ENCODE measurements at places on chromosomes 12 and 14. TPM values are rescaled to one million over a fixed set of nuclear protein-coding genes. Genes with fewer than 3 reads are reported as not detected.

Gene AEBP2
- total RNA-seq, result 42.9 TPM

Gene PLBD1
- 16.2 TPM for total RNA-seq

DNA sequence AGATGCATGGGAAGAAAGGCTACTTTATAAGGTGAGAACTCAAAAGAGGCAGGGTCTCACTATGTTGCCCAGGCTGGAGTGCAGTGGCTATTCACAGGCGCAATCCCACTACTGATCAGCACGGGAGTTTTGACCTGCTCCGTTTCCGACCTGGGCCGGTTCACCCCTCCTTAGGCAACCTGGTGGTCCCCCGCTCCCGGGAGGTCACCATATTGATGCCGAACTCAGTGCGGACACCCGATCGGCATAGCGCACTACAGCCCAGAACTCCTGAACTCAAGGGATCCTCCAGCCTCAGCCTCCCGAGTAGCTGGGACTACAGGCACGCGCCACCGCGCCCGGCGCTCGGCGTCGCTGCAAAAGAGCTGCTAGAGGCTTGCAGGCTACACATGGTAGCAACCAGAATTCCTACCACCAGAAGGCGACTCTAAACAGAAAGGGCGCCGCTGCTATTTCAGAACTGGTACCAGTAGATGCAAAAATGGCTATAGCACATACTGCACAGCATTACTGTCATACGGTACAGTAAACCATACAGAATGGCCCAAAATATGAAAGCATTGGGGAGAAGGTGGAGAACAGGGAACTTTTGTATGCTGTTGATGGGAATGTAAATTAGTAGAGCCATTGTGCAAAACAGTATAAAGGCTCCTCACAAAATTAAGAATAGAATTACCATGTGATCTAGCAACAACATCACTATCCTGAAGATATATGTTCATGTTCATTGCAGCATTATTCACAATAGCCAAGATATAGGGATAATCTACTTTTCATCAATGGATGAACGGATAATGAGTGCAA lies 1.2 kb upstream of the NEMF start:
- DNase-seq, result peak; percentile 83

DNA sequence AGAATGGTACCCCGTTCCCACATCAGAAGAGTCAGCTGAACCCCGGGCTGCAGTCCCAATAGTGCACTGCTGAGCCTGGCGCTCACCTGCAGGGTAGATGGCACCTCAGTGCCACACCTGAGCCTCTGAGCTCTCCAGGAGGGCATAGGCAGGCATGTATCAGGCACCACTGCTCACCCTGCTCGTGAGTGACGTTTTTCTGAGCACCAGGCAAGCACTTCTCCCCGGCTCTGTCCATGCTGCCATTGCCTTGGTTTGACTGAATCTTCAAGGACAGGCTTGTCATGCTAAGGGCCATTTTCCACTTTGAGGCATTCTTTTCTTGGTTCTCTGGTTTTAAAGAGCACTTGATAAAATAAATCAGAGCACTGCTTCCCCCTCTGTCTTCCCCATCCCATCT lies 161.6 kb upstream of the PRMT8 start:
- no peak for DNase-seq

DNA sequence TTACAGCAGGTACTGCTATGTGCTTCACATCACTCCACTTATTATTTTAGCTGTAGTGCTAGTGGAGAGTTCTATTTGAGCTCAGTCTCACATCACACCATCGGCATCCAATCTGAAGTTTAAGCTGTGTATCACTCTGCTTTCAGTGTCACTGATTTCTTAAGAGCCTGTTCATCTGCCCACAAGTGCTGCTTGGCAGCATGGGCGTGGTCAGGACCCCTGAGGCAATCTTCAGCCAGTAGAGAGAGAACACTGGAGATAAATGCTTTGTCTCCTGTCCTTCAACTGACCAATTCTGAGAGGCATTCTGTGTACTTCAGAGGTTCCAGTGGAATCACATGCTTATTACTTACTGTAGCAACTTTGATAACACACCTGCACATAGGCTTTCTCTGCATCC lies 728.8 kb downstream of the RPS29 start:
- no peak for DNase-seq

DNA sequence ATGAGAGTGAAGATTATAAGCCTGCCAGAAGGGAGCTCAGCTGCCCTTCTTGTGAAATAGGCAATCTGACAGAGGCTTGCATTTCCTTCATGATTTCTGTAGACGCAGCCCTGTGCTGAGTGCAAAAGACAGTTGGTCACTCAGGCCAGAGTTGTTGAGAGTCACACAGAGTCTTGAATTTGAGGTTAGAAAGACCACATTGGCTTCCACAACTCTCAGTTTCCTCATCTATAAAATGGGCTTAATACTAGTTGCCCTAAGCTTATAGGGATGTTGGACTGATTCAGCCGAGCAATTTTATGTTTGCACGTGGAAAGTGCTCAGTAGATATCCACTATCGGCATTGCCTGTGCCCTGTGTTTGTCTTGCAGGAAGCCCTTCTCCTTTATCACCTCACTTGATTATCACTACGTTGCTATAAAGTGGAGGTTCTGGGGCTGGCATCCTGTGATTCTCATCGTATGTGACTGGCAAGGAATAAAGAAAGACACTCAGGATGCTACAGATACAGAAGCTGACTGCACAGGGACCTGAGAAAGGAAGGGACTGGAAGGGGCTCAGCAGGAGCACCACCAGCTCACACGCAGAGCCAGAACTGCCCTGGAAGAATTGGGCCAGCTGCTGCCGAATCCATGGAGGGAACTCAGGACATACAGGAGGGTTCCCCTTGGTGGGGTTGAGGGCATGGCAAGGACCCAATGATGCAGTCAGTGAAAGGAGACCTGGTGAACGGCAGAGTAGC lies 19.8 kb upstream of the SERPINA4 start:
- DNase-seq, result no peak

DNA sequence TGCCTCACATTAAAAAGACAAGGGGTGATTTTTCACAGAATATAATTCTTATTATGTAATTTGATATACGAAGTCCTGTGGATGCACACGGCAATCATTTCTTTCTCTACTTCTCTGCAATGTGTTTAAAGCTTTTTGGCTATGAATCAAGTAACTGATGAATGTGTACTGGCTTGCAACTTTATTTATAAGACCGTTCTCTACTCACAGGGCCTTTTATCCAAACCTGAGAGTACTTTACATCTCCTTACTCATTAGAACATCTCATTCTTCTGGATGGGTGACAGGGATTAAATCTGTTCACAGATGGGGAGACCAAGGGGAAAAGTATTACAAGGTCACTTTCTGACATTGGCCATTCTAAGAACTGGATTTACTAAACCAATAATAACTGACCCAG lies 215.8 kb upstream of the DIO2 start:
- no peak for DNase-seq

Gene NINJ2
- 3.0 TPM for total RNA-seq

- DNase-seq, result no peak
Observed at GRCh38 chr12:96386794-96387193, 13.4 kb downstream of the CDK17 start.

- DNase-seq, result no peak
Observed at GRCh38 chr12:114442578-114442977, 36.6 kb upstream of the TBX5 start.

Gene ENDOU
- not detected for total RNA-seq

Gene MYF5
- total RNA-seq, result not detected

DNA sequence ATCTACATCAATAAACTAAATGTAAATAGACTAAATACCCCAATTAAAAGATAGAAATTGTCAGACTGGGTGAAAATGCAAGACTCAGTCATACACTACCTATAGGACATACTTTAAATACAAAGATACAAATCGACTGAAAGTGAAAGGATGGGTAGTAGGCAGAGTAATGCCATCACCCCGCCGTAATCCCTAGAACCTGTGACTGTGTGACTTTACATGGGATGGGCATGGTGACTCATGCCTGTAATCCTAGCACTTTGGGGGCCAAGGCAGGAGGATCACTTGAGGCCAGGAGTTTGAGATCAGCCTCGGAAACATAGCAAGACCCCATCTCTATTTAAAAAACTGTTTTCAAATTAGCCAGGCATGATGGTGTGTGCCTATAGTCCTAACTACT lies 2.6 kb upstream of the EVL start:
- DNase-seq, result no peak

Gene MANSC1
- 11.5 TPM for total RNA-seq

Gene EFCAB11
- total RNA-seq, result 8.7 TPM

DNA sequence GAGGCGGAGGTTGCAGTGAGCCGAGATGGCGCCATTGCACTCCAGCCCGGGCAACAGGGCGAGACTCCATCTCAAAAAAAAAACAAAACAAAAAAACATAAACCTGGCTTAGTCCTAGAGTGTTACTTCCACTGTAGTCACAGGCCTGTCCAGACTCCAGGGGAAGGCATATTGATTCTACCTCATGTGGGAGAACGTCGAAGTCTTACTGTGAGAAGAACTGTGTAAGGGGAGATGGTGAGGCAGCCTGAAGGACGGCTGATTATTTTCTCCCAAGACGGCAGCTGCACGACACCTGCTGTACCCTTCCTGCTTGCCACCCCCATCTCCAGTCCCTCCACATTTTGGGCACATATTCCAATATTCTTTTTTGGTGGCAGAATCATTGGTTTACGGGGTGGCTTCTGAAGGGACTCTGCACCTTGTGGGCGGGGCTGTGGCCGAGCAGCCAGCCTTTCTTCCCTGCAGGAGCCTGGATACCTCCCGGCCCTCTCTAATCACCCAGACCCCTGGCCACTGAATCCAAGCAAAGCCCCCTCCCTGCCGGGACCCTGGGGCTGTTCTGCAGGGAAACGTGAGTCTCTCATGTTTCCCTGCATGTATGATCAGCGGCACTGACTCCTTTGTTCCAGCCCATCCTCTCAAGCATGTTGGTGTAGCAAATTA lies 12.2 kb upstream of the KLC1 start:
- no peak for DNase-seq

- no peak for DNase-seq
Observed at GRCh38 chr12:44876544-44877410, 662 bp upstream of the NELL2 start.

- DNase-seq, result no peak
Observed at GRCh38 chr14:100241279-100241678, 2.3 kb downstream of the YY1 start.

Gene LALBA
- not detected for total RNA-seq

Gene OR11H7
- not detected for total RNA-seq

- no peak for DNase-seq
Observed at GRCh38 chr14:82029038-82029437, 495.4 kb upstream of the SEL1L start.

GRCh38 chr12:63276537-63277365 lies 125.8 kb upstream of the AVPR1A start:
- no peak for DNase-seq

Gene PTHLH
- total RNA-seq, result 0.95 TPM

Gene KRT3
- total RNA-seq, result not detected

GRCh38 chr12:76649099-76649498 lies 89.5 kb upstream of the OSBPL8 start:
- DNase-seq, result no peak

Gene CARMIL3
- total RNA-seq, result 3.3 TPM

- no peak for DNase-seq
Observed at GRCh38 chr12:89695100-89695499, 13.5 kb downstream of the ATP2B1 start.

Gene ARID4A
- total RNA-seq, result 31.9 TPM
